Airway epithelial cell (primary cell): ENCODE measurements at places on chromosomes 13 and 19. TPM values are rescaled to one million over a fixed set of nuclear protein-coding genes. Genes with fewer than 3 reads are reported as not detected.

Gene STOML3
- not detected in 2 replicates for total RNA-seq

Gene SULT2B1
- 60.3 and 60.8 TPM in 2 replicates for total RNA-seq

Gene LILRA1
- not detected in 2 replicates for total RNA-seq

Gene CRX
- not detected in 2 replicates for total RNA-seq

Gene S1PR5
- 3.3 TPM in 2 replicates for total RNA-seq

Gene TEKTIP1
- not detected in 2 replicates for total RNA-seq

Gene FGF22
- not detected in 2 replicates for total RNA-seq

Gene ZNF841
- total RNA-seq, result 3.3 and 7.5 TPM in 2 replicates

Gene SOX21
- total RNA-seq, result 5.7 and 6.2 TPM in 2 replicates

Gene DNM2
- total RNA-seq, result 75.2 and 86.7 TPM in 2 replicates

Gene C3
- total RNA-seq, result 5.4 and 11.2 TPM in 2 replicates

Gene OR1M1
- total RNA-seq, result not detected in 2 replicates

Gene STAP2
- total RNA-seq, result 105 and 110 TPM in 2 replicates

Gene SERP2
- total RNA-seq, result 0.23 and 0.56 TPM in 2 replicates

Gene TYROBP
- total RNA-seq, result not detected in 2 replicates

Gene LIM2
- total RNA-seq, result not detected in 2 replicates

Gene AMH
- total RNA-seq, result 0.35 and 2.1 TPM in 2 replicates

Gene PSMC4
- total RNA-seq, result 111 and 129 TPM in 2 replicates

Gene PRR22
- total RNA-seq, result 0.21 and 0.46 TPM in 2 replicates

Gene USE1
- total RNA-seq, result 13.2 and 13.3 TPM in 2 replicates

Gene PTPRH
- total RNA-seq, result 0.21 TPM in 1 of 2 replicates, not detected in the other

Gene TTC9B
- total RNA-seq, result not detected in 2 replicates

Gene PPM1N
- total RNA-seq, result 3.0 and 3.9 TPM in 2 replicates

Gene CASP14
- 0.07 TPM in 1 of 2 replicates, not detected in the other for total RNA-seq
